ENCODE measurements at places on chromosomes 7 and 10.

DNA sequence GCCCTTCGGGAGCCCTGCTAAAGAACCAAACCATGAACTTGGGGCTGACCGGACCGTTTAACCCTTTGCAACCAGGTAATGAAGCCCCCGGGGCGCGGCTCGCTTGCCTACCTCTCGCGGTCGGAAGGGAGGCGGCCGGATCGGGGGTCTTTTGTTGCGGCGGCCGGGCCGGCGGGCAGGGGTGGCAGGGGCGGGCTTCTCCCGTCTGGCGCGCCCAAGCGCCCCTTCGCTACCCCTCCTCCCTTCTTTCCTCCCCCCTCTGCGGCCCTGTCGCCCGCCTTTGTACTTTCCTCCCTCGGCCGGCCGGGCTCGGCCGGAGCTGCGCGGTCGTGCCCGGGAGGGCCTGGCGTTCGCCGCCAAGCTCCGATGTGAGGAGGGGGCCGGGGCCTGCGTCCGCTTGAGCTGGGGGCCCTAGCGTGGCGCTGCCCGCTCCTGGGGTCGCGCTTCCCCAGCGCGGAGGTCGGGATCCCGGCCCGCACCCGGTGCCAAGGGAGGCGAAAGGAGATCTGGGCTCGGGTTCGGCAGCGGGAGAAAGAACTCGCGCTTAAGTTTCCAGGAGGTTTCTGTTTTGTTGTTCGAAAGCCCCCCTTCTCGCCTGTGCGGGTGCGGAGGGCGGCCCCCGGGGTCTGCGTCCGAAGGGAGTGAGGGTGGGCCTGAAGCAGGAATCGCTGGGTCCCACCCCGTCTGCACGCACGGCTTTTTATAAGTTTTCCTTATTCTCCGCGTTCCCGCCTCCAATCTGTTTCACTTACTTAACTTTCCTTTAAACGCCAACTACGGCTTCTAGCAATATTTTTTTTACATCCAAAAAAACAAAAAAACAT lies 436.8 kb upstream of the GALNT17 start:
- peak; percentile 13 for DNase-seq

DNA sequence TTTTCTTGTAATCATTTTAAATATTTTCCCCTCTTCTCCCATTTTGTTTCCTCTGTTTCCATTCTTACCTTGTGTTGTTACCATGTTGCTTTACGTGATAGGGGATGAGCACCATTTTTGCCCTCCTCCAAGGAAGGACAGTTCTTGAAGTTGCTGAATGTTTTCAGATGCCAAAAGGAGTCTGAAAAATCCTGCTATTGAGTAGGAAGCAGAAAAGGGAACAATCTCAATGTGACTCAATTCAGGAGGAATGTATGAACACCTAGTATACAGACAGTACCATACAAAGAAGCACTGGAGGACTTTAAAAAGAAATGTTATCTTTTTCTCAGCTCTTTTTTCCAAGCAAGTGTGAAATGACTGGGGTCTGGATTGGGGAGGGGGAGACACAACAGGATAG lies 5.1 kb upstream of the NAMPT start:
- no peak for DNase-seq

GRCh38 chr10:4176500-4177281 lies 391.7 kb upstream of the KLF6 start:
- DNase-seq: no peak

- DNase-seq: no peak
Observed at GRCh38 chr7:17554341-17555015, 256.0 kb downstream of the AHR start.

- no peak for DNase-seq
Observed at GRCh38 chr7:82226191-82226590, 217.4 kb downstream of the CACNA2D1 start.

- no peak for DNase-seq
Observed at GRCh38 chr7:7077945-7078344, 104.4 kb upstream of the C1GALT1 start.

DNA sequence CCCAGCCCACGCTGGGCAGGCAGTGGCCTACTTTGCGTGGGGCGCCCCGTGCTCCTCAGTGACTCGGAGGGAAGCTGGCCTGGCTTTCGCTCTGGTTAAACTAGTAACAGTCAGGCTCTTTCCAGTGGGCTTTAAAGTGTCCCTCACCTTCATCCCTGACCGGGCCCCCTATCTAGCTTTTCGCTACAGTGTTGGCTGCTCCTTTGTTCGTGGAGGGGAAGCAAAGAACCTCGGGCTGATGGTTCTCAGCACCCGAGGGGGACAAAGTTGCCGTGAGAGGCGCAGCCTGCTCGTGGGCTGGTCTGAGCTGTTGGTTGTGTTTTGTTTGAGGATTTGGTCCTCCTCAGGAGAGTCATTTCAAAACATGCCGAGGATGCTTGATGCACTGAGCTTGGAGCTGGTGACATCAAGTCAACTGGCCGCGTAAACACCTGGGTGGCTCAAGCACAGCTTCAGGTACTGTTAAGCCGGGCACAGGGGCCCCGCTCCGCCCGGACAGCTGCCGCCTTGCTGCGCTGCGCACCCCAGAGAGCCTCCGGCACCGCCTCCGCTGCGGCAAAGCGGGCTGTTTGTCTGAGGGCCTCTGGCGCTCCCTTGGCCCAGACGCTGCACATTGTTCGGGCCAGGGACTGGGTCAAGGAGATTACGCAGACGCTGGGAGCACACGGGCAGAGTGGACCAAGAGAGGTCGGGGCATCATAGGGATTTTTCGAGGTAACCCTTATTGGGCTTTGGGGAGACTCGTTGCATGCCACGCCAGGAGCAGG lies 1.6 kb downstream of the DLX6 start:
- no peak for DNase-seq

- peak; percentile 27 for DNase-seq
Observed at GRCh38 chr7:19713676-19714075, 4.8 kb upstream of the POLR1F start.

DNA sequence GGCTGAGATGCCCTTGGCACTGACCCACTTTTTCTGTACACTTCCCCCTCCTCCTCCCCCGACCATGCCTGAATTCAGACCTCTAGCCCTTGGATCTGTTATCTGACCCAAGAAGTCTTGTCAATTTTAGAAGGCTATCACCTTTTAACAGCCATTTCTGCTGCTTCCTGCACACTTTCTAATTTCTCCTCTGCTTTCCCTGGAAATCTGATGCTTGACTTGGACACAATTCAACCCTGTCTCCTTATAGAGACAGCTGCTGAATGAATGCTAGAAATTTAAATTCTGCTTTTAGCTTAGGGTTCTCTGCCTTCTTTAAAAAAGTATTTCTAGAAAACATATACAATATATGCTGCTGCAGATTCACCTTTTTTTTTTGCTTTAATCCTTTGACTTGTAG lies 417.9 kb upstream of the KLF6 start:
- DNase-seq: no peak

DNA sequence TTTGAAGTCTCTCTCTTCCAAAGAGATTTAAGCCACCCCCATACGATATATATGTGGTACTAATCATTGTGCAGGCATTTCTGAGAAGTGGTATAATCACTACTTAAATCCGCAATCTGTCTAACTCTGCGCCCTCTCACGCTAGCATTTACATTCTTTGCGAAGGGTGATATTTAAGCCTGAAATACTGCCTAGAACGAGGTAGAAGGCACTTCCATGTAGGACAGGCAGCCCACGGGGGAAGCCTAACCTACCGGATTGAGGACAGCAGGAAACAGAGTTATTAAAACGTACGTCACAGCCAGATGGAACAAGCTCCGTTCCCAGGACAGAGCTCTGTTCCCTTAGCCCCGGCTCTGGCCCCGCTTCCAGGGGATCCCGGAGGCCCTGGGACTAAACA lies 59.3 kb upstream of the ECHDC3 start:
- DNase-seq: no peak

- DNase-seq: no peak
Observed at GRCh38 chr10:5766189-5766588, 47.0 kb downstream of the GDI2 start.

- DNase-seq: no peak
Observed at GRCh38 chr7:156725073-156725472, 84.5 kb downstream of the RNF32 start.

GRCh38 chr10:1190791-1191490 lies 134.8 kb downstream of the WDR37 start:
- no peak for DNase-seq

DNA sequence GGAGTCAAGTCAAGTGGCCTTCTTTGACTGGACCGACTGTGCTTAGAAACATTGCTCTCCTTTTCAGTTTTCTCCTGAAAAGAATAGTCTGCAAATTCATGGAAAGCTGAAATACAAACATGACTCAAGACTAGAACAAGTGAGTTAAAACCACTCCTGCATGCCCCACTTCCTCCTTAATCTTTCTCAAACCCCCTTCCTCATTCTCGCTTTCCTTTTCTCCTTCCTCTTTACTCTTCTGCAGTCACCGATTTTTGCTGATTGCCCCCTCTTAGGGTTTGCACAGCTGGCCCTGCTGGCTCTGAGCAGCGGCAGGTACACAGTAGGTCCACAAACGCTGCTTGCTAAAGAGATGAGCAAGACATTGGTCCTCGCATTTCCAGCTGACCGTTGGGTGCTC lies 34.8 kb upstream of the MKI67 start:
- no peak for DNase-seq

GRCh38 chr10:53843736-53844362 lies 957.2 kb downstream of the PCDH15 start:
- DNase-seq: no peak

GRCh38 chr10:108632144-108632543 lies 1291.2 kb downstream of the XPNPEP1 start:
- no peak for DNase-seq

DNA sequence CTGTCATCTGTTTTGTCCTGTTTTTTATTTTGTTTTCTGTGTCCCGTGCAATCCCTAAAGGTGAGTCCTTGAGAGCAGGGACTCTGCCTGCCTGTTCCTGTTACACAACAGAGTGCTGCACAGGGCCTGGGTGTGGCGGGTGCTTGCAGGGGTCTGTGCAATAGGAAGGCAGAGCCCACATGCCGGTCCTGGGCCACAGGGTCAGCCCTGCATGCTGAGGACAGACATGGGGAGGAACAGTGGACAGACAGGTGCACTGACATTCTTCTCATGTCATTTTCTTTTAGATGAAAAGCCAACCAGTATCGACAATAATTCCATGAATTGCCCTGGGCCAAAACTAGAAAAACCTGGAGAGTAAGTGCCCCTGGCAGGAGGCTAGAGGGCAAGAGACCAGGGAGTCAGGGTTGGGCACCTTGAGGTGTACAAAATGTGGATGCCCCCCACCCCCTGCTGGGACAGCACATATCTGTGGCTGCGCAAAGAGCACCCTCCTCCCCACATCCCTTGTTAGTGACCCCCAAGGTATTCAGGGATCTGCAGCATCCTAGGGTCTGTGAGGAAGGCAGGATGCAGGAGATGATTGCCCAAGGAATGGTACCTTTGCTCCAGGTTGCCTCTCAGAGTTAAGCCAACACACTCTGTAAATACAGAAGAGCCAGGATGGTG lies 19.9 kb downstream of the ANTXRL start:
- no peak for DNase-seq

DNA sequence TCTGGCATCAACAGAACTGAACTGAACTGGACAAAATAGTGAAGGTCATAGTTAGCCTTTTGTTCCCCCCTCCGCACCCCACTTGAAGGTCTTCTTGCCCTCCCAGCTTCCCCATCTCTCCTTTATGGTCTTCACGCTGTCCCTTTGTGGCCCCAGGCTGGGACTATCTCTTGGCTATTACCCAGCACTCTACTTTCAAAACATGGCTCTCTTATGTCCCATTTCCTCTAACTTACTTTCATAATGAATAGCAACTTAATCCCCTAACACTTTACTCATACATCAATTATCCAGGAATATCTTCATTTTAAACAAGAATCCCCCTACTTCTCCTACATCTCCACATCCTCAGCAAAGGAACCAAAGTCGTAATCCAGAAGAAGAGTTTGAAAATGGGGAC lies 135.3 kb upstream of the ITGB1 start:
- no peak for DNase-seq

DNA sequence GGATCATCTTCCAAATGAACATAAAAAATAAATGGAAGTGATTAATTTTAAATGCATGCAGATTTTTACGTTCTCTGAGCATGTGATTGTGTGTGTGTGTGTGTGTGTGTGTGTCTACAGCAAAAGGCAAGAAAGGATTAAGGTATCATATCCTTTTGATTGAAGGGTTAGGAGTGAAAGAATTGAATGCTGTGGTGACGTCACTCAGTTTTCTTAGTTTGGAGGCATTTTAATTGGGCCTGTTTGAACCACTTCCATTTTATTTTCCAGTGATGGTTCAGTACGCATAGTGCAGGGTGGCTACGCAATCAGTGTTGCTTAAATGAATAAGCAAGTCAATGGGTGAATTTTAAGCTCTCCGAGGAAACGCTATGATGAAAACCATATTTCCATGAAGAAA lies 31.3 kb downstream of the TACC2 start:
- DNase-seq: no peak

GRCh38 chr10:13969792-13970140 lies 361.0 kb downstream of the FRMD4A start:
- no peak for DNase-seq

DNA sequence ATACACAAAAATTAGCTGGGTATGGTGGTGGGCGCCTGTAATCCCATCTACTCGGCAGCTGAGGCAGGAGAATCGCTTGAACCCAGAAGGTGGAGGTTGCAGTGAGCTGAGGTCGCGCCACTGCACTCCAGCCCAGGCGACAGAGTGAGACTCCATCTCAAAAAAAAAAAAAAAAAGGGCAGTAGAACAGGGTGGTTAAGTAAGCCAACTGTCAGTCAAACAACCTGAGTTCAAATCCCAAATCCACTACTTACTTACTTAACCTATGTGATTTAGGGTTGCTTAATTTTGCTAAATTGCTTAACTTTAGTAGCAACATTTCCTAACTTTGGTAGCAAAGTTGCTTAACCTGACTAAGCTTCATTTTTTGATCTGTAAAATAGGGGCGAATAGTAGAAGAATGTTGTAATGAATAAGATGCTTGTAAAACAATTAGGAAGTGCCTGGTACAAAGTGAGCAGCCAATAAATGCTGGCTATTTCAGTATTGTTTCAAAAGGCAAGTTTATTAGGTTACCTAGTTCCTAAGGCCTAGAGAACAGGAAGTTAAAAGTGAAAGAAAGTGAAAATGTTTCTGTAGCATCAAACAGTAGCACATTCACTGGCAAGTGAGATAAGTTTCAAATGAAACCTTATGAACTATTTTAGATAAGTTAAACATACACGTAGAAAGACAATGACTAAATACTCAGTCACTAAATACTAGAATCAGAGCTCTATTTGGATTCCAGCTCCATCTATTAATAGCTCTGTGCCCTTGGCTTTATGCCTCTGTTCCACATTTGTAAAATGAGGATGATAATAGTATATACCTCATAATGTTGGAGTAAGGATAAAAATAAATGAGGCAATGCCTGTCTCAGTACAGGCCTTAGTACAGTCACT lies 64.3 kb downstream of the HOXA1 start:
- DNase-seq: no peak

GRCh38 chr10:100567249-100567648 lies 31.5 kb downstream of the HIF1AN start:
- no peak for DNase-seq

DNA sequence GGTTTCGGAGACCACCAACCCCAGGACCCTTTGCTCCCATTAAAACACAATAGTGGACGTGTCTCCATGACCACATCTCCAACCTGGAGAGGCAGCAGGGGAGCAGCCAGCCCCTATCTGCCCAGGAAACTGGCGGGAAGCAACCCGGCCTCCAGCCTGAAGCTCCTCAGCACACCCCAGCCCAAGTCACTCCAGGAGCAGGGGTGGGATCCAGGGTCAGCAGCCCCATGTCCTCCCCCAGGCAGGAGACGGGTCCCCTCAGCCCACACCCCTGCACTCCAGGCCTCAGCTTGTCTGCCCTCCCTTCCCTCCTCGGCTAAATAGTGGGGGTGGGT lies 601 bp downstream of the ADAM8 start:
- DNase-seq: no peak

- no peak for DNase-seq
Observed at GRCh38 chr10:16192337-16192736, 244.5 kb upstream of the PTER start.

- no peak for DNase-seq
Observed at GRCh38 chr7:128362670-128363069, 1.2 kb upstream of the PRRT4 start.
